ENCODE measurements at places on chromosomes 2 and 18.

DNA sequence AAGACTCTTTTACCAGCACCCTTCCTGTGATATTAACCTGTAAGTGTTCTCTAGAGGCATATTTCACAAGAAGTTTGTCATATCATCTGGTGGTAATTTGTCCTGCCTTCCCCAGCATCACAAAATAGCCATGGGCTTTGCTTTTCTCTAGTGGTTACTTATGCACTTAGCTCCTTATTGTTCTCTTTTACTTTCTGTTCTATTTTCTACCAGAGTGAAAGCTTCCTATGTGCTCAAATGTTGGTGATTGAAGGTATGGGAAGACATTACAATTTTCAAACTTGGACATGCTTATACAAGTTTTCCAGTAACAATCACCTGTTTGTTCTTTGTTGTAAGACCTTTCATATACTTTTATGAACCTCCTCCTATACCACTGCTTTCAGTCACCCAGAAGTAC lies 87.0 kb upstream of the KCNH7 start:
- DNase-seq = no peak

DNA sequence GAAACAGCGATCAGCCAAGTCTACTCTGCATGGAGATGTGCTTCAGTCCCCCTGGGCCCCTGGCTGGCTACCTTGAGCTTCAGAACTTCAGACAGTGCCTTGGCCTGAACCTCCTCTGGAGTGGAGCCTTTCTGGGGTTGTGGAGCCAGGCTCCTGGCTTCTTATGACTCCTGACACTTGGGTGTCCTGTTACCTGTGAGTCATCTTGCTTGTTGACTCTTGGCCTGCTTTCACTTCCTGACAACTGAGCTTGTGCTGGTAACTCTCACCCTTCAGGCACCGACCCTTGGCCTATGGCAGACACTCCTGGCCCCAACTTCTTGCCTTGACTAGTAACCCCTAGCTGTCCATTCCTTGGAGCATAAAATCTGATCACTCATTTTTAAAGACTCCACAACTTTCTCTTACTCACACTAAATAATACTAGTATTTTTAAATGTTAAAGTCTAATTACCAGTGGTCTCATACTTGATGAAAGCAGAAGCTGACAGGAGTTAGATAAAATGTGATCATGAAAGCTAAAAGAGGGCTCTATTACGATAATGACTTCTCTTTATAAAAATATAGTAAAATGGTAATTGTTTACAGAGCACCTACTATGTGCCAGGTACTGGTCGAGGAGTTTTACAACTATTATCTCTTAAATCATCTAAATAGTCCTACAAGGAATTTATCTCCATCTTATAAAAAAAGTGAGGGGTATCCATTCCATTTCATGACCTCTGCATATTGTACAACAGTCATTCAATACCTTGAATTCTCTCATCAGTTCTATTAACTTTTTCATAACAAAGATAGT lies 46.3 kb upstream of the VIT start:
- DNase-seq = no peak

- no peak for DNase-seq
These were observed 248.8 kb downstream of the ACKR3 start for GRCh38 chr2:236818281-236819045.

DNA sequence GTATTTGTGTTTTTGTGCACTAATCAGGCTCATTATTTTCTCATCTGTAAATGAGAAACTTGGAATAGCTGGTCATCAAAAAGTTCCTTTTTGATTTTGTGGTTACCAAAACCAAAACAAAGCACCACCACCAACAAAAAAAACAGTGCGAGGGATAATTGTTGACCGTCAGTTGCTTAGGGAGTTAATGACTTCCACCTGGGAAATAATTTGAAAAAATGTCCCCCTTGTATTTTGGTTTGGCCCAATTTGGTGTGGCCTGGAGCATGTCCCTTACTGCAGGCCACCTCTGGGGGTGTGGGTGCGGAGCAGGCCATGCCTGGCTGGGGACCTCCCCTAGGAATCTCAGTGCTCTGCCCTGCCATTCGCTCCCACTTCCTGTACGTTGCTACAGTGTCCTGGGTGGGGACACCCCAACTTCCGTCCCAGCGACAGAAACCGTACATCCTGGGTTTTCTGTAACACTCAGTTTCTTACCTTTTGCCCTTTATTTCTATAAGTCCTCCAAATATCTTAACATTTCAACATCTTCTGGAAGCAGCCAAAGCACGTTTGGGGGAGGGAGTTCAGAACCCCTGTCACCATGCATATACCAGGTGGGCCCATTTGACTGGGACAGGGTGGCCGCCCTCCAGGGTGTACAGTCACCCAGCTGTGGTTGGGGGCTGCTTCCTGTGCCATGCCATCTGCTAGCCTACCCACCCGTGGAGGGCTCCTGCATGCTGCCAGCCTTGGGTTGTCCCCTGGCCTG lies 31.3 kb downstream of the NCK2 start:
- DNase-seq = peak; percentile 47

GRCh38 chr2:33145459-33145858 lies 198.7 kb downstream of the LTBP1 start:
- no peak for DNase-seq

DNA sequence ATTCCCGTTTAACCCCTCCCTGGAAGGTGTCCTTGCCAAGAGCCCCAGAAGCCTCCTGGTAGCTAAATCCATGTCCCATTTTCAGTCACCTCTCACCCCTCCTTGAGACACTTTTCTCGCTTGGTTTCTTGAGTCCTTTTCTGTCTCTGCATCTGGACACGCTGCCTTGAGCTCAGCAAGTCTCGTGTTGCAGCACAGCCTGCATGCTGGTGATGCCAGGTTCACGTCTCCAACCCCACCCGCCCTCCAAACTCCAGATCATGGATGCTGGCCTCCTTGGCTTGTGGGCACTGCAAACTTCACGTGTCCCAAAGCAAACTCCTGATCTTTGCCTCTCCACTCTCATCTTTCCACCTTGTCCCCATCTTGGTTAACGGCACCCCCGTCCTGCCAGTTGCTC lies 39.3 kb downstream of the CENPO start:
- DNase-seq = no peak

- DNase-seq = no peak
These were observed 27.7 kb downstream of the POLE4 start for GRCh38 chr2:74985978-74986609.

GRCh38 chr18:57480733-57481132 lies 45.6 kb downstream of the ONECUT2 start:
- DNase-seq = no peak

Data from naive thymus-derived CD4-positive, alpha-beta T cell (primary cell).